Mesenchymal stem cell (in vitro differentiated cells and primary cell): ENCODE measurements at places on chromosomes 13 and 19.

DNA sequence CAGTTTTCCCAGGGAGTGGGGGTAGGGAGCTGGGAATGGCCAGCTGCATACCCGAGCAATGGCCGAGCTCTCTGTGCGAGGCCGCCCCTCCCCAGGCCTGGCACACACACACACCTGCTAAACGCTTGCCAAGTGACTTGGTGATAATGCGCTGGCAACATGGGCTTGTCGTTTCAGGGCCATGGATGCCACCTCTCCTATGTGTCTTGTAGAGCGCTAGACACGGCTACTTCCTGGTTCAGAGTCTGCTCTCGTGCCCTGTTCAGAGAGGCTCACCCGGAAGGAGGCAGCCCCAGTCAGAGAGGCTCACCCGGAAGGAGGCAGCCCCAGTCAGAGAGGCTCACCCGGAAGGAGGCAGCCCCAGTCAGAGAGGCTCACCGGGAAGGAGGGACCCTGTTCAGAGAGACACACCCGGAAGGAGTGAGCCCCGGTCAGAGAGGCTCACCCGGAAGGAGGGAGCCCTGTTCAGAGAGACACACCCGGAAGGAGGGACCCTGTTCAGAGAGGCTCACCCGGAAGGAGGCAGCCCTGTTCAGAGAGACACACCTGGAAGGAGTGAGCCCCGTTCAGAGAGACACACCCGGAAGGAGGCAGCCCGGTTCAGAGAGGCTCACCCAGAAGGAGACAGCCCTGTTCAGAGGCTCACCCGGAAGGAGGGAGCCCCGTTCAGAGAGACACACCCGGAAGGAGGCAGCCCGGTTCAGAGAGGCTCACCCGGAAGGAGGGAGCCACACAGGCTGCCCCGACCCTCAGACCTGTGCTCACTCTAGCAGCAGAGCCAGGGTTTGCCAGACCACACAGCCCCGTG lies 4.2 kb downstream of the ADPRHL1 start:
- H3K4me3 ChIP-seq, result no peak overlapping the region
- H3K4me1 ChIP-seq, result peaks cover 31% of the 10 kb centered on the region
- no peak overlapping the region for H3K27ac ChIP-seq
- DNase-seq, result no peak
- H3K27me3 ChIP-seq, result no peaks in the 10 kb centered on the region
- peaks cover 23% of the 10 kb centered on the region for H3K36me3 ChIP-seq

- no peak overlapping the region for H3K27ac ChIP-seq
- H3K4me1 ChIP-seq, result peaks cover 4% of the 10 kb centered on the region
- DNase-seq, result peak; percentile 17
- H3K4me3 ChIP-seq, result peak overlapping the region; percentile 44
- no peaks in the 10 kb centered on the region for H3K27me3 ChIP-seq
- peaks cover 8% of the 10 kb centered on the region for H3K36me3 ChIP-seq
Measured at GRCh38 chr19:49468746-49469447, 5.1 kb upstream of the FLT3LG start.

GRCh38 chr13:19864024-19864745 lies 736 bp upstream of the ZMYM5 start:
- peak; percentile 82 for DNase-seq
- H3K4me1 ChIP-seq, result peaks cover 5% of the 10 kb centered on the region
- peak overlapping the region; percentile 98 for H3K27ac ChIP-seq
- peaks cover under 1% of the 10 kb centered on the region for H3K36me3 ChIP-seq

DNA sequence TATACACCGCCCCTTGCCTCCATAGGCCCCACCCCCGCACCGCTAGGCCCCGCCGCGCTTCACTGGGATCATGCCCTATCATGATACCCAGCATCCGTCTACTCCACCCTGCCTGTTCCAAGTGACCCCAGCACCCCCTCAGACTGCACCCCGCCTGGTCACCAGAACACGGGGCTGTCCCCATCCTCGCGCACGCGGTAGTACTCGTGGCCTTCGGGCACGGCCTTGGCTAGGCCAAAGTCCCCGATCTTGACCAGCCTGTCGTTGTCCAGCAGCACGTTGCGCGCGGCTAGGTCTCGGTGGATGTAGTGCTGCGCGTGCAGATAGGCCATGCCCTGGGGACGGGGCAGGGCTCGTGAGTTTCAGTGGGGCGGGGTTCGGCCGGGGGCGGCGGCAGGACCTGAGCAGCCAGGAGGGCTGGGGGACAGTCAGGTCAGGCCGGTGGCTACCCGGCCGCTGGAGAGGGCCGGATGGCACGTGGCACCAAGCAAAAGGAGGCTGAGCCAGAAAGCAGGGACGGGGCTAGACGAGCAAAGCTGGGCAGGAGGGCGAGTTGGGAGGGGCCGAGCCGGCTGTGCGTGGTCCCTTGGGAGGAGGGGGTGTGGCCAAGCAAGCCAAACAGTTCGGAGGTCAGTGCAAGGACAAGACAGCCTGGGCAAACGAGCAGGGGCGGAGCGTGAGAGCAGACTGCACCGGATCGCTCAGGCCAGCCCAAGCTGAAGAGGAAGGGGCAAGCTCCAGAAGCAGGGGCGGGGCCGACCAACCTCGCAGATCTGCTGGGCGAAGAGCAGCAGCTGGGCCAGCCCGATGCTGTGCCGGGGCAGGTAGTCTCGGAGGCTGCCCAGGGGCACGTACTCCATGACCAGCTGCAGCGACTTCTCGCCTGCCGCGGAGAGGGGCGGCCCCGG lies 13.6 kb upstream of the ICAM3 start:
- no peak overlapping the region for H3K27ac ChIP-seq
- peaks cover 8% of the 10 kb centered on the region for H3K4me1 ChIP-seq
- DNase-seq, result peak; percentile 35
- no peaks in the 10 kb centered on the region for H3K27me3 ChIP-seq
- H3K36me3 ChIP-seq, result peaks cover 66% of the 10 kb centered on the region

DNA sequence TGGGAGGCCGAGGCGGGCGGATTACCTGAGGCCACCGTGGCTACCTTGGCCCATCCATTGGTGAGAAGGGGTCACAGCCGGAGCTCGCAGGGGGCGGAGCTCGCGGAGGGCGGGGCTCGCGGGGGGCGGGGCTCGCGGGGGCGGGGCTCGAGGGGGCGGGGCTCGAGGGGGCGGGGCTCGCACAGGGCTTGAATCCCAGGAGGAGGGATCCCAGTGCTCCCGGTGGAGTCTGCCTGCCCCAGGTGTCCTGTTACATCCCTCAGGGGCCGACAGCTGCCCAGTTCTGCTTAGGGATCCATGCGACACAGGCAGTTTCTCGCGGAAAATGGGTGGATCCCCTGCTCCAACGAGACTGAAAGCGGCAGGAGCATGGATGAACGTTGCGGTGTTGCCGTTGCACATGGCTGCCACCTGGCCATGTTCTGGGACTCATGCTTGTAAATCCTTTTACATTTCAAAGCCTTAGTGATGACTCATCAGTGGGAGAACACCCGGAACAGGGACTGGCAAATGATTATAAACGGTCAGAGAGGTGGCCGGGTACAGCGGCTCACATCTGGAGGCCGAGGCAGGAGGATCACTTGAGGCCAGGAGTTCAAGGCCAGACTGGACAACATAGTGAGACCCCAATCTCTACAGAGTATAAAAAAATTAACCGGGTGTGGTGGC lies 25.1 kb downstream of the TMPRSS9 start:
- peak; percentile 80 for DNase-seq
- no peak overlapping the region for H3K27ac ChIP-seq
- no peak overlapping the region for H3K4me3 ChIP-seq
- H3K4me1 ChIP-seq, result peaks cover 8% of the 10 kb centered on the region

DNA sequence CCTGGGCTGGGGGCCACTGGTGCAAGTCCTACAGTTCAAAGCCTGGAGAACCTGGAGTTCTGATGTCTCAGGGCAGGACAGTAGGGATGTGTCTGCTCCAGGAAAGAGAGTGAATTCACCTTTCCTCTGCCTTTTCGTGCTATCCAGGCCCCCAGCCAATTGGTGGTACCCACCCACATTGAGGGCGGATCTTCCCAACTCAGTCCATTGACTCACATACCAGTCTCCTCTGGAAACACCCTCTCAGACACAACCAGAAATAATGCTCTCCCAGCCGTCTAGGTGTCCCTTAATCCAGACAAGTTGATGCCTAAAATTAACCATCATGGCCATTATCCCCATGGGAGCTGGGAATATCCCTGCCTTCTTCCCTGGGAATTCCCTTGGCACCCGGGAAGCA lies 38.8 kb upstream of the CHST8 start:
- no peaks in the 10 kb centered on the region for H3K36me3 ChIP-seq
- no peaks in the 10 kb centered on the region for H3K27me3 ChIP-seq

DNA sequence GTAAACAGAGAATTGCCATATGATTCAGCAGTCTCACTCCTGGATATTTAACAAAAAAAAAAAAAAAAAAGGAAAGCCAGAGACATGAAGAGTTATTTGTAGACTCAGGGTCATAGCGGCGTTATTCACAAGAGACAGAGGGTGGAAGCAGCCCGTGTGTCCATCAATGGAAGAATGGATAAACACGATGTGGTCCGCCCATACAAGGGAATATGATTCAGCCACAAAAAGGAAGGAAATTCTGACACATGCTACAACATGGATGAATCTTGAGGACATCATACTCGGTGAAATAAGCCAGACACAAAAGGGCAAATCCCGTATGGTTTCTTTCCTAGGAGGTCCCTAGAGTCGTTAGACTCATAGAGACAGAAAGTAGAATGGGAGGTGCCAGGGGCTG lies 14.8 kb downstream of the ACSBG2 start:
- no peaks in the 10 kb centered on the region for H3K36me3 ChIP-seq
- DNase-seq, result peak; percentile 43
- H3K27me3 ChIP-seq, result no peaks in the 10 kb centered on the region
- no peaks in the 10 kb centered on the region for H3K4me1 ChIP-seq

- no peak for DNase-seq
- peaks cover 2% of the 10 kb centered on the region for H3K4me1 ChIP-seq
- no peaks in the 10 kb centered on the region for H3K27me3 ChIP-seq
- H3K36me3 ChIP-seq, result no peaks in the 10 kb centered on the region
- H3K27ac ChIP-seq, result no peak overlapping the region
Measured at GRCh38 chr13:41107584-41108014, 25.0 kb downstream of the KBTBD6 start.

DNA sequence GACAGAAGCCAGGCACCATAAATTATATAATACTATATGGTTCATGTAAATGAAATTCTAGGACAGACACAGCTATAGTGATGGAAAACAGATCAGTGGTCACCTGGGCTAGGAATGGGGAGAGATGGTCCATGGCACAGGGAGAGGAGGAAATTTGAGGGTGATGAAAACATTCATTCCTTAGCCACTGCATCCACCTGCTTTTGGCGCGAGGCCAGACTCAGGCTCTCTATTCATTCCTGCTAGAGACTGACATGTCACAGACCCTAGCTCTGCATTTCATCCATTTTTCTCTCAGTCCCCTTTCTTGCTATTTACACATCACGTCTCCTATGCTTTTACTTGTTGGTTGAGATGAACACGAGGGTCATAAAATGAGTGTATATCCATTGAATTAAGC lies 628.3 kb upstream of the SLC10A2 start:
- no peak for DNase-seq
- H3K4me1 ChIP-seq, result no peaks in the 10 kb centered on the region
- H3K27ac ChIP-seq, result no peak overlapping the region
- H3K36me3 ChIP-seq, result no peaks in the 10 kb centered on the region
- no peak overlapping the region for H3K4me3 ChIP-seq
- no peaks in the 10 kb centered on the region for H3K27me3 ChIP-seq

DNA sequence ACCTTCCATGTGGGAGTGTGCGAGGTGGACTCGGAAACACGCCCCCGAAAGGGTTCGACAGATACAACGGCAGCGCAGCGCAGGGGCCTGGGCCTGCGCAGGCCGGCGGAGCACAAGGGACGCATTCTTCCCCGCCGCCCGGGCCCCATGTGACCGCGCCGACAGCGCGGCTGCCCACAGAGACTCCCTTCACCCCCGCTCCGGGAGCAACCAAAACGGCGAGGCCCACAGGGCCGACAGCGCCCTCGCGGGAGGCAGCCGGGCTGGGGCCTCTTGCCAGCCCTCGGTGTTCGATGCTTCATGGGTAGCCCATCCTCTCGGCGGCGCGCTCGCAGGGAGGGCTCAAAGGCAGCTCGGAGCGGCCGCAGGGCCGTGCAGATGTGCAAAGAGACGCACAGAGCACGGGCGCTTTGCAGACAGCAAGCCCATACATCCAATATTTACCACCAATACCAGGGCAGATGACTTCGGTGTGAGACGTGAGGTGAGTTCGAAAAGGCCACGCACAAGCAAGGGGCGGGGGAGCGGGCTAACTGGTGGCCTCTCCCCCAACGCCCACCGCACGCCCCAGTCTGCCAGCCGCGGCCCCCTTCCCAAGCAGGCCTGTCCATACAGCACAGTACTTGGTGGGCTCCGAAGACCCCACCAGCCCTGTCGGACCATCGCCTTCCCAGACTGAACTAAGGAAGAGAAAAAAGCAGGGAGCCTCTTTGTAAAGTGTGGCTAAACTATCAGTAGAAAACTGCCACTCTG lies 89.9 kb downstream of the CRYL1 start:
- no peak overlapping the region for H3K27ac ChIP-seq
- H3K27me3 ChIP-seq, result no peaks in the 10 kb centered on the region
- H3K4me3 ChIP-seq, result no peak overlapping the region
- H3K36me3 ChIP-seq, result peaks cover 8% of the 10 kb centered on the region
- peaks cover 5% of the 10 kb centered on the region for H3K4me1 ChIP-seq
- DNase-seq, result no peak

GRCh38 chr19:48539503-48540096 lies 12.4 kb upstream of the SULT2B1 start:
- H3K27ac ChIP-seq, result no peak overlapping the region
- H3K4me3 ChIP-seq, result no peak overlapping the region
- H3K36me3 ChIP-seq, result no peaks in the 10 kb centered on the region
- peak; percentile 36 for DNase-seq
- peaks cover 6% of the 10 kb centered on the region for H3K4me1 ChIP-seq
- H3K27me3 ChIP-seq, result no peaks in the 10 kb centered on the region

DNA sequence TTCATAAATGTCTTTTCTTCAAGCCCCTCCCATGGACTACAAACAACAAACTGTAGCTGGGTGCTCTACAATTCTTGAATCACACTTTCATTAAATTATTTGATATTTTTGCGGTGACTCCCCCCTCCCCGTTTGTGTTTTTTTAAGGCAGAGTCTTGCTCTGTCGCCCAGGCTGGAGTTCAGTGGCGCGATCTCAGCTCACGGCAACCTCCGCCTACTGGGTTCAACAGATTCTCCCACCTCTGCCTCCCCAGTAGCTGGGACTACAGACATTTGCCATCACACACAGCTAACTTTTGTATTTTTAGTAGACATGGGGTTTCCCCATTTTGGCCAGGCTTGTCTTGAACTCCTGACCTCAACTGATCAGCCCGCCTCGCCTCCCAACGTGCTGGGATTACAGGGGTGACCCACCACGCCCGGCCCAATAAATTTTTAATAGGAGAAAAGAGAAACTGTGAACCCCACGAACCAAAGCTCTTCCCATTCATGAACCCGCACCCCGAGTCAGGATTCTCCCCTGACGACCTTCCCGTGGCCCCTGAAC lies 703 bp downstream of the ZNF506 start:
- peak overlapping the region; percentile 82 for H3K4me3 ChIP-seq
- DNase-seq, result no peak
- H3K27me3 ChIP-seq, result no peaks in the 10 kb centered on the region
- H3K27ac ChIP-seq, result peak overlapping the region; percentile 95
- no peaks in the 10 kb centered on the region for H3K4me1 ChIP-seq
